SIG-M5 (cell line): ENCODE measurements at places on chromosomes 11 and 22.
A peak's percentile ranks its signal among the peaks of the same experiment; 100 is the strongest.

DNA sequence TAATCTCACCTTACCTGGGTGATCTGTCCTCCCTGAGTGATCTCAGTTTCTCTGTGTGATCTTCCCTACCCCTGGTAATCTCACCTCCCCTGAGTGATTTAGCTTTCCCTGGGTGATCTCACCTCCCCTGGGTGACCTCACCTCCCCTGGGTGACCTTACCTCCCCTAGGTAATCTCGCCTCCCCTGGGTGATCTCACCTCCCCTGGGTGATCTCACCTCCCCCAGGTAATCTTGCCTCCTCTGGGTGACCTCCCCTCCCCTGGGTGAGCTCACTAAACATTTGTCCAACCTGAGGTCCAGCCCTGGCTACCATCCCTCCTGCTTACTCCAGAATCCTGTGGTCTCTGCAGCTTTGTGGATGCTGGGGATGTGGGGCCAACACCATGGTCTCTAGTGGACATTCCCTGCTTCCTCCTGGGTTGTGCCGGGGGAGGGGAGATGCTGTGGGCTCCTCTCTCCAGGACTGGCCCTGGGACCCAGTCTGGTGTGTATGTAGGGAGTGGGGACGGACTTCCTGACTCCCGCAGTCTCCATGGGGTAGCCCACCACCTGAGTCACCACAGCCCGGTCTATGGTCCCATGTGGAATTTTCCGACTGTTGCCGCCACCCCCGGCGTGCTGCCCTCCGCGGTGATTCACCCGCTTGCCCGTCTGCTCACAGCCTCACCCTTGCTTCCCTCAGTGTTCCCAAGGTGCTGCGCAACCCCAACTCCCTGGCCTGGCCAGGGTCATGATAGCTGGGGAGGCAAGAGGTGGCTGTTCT, 9.9 kb downstream of the LSP1 start:
- no peak for DNase-seq

DNA sequence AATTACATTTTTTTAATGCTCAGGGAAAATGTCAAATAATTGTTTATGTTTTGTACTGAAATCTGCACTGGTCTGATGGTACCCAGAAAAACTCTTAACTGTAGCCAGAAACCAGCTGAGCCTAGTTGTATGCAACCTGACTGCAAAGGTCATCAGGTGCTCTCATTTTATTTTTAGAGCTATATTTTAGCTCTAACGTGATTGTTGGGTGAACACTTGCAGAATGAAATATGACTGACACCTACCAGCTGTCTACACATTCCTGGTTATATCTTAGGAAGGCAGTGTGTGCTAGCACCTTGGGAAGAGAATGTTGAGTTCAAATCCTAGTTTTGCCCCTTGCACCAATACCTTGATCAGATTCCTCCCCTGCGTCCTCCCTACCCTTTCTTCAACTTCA, 23.6 kb downstream of the PTPRJ start:
- DNase-seq: no peak

DNA sequence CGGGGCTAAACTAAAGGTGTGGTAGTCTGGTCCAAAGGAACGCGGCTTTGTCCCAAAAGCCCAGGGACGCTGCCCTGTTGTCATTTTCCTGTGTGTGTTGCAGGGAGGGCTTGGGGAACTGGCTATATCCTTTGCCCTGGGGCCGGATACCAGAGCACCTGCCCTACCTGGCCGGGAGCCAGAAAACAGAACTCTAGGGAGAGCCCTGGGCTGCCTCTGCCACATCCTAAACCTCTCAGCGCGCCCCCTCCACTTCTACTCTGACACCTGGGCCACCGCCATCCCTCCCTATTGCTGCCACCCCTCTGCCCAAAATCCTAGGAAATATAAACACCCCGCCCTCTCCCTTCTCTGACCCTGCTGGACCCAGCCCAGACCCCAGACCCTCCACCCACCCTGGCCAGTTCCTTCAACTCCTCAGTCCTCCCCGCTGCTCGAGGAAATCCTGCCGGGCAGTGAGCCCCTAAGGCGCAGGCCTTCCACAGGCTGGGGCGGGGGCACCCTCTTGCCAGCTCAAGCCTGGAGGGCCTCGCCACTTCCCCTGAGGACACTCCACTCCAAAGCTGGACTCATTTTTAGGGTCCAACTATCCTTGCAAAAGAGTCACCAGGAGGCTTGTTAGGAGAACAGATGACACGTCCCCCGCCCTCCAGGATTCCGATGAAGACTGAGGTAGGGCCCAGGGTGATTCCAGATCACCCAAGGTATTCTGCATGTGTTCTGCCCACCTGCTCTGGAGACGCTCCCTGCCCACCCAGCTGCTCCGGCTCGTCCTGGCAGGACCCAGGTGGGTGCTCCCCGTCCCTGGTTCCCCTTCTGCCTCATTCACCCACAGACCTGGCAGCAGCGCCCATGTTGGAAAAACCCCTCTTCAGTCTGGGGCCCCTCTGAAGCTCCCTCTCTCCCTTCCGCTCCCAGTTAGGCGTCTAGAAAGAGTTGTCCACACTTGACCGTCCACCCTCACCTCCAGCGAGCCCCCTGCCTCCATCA, 12.2 kb downstream of the KCTD17 start:
- DNase-seq: no peak

- DNase-seq: no peak
Observed at GRCh38 chr22:29014773-29015172, 46.9 kb downstream of the C22orf31 start.

GRCh38 chr22:21641789-21642583, at the start of gene SDF2L1:
Gene SDF2L1 (plus strand): TSS chr22:21642302. CDS start chr22:21642337, 35 bp downstream.
- peak; percentile 71 for DNase-seq

- DNase-seq: no peak
Observed at GRCh38 chr22:24180316-24181087, 785 bp upstream of the SUSD2 start.

DNA sequence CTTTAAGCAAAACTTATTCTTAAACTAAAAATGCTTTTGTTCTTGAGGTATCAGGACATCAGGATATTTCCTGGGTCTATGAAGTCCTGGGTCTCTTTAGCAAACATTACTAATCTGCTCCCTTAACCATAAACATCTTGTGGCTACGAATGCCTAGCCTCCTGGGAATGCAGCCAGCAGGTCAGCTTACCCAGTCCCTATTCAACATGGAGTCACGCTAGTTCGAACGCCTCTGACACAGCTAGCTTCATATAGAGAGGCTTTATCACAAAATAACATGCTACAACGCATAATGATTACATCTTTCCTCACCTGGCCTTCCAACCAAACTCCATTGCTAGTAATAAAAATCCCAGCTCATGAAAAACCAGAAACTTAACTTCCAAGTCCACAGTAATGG, 17.5 kb upstream of the FIBIN start:
- no peak for DNase-seq

- DNase-seq: no peak
Observed at GRCh38 chr22:37186997-37187522, 987 bp downstream of the C1QTNF6 start.

- no peak for DNase-seq
Observed at GRCh38 chr11:77316733-77317342, 15.4 kb upstream of the GDPD4 start.

GRCh38 chr11:110112457-110112856, 19.3 kb downstream of the ZC3H12C start:
- DNase-seq: no peak

DNA sequence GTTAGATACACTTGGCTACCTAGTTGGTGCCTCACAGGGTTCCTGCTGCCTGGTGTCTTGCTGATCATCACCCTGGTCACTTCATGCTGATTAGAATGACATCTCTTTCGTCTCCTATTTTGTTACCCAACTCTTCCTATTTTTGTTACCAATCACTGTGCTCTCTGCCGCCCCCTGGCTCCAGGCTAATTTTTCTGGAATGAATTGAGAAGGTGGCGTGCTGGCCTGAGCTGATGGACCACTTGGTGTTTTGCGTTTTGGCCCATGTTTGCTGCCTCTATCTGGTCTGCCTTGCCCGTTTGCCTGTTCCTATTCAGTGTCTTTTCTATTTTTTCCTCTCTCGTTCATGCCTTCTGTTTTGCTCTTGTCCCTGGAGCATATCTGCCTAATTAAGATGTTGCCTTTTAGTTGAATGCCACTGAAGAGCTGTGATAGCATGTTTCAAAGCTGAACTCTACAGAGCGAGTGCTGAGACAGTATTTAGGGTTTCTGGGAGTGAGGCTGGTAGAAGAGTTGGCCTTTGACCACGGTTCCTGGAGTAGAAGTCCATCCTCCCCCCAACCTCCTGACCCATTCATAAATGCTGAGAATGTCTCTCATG, 5.9 kb upstream of the ATF4 start:
- no peak for DNase-seq

DNA sequence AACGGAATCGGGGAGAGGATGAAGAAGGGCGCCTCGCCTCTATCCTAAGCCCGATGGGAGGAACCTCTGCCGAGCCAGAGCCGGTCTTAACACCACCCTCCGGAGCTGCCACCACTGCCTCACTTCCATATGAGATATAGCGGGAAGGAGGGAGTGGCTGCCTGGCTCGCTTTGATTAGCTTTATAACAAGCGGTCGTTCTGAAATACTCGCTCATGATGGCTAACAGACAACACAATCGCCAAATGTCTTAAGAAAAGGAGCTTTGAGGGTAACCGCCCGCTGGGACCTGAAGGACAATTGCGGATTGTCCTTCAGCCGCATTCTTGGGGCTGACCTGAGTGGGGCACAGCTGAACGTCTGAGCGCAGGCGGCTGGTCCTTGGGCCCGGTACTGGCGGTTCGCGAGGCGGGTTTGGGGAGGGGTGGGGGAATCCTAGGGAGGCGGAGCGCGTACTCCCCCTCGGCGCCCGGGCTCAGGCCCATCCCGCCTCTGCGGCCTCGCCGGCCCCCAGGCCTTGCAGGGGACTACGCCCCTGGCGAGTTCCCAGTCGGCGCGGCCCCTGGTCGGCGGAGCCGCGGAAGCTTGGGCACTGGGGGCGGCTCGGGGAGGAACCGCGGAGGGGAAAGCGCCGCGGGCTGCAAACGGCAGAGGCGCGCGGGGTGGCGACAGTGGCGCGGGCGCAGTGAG, at the start of gene PLAAT5:
Gene PLAAT5, minus strand, starts transcription at position 617 of the 689 bp plus-strand sequence. Its CDS starts 133 bp downstream, at position 484.
- no peak for DNase-seq

DNA sequence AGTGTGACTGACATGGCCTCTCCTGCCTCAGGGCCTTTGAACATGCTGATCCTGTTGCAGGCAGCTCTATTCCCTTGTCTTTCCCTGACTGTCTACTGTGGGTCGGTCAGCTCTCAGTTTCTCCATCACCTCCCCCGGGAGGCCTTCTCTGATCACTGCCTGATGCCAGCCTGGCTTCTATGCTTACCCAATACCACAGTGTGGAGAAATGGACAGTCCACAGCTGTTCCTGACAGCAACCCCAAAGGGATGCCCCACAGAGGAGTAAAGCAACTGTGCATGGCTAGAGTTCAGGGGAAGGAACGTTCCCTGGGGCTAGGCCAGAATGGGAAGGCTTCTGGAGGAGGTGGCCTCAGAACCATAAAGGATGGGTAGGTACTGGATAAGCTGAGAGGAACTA, 354.3 kb downstream of the MIAT start:
- DNase-seq: no peak

DNA sequence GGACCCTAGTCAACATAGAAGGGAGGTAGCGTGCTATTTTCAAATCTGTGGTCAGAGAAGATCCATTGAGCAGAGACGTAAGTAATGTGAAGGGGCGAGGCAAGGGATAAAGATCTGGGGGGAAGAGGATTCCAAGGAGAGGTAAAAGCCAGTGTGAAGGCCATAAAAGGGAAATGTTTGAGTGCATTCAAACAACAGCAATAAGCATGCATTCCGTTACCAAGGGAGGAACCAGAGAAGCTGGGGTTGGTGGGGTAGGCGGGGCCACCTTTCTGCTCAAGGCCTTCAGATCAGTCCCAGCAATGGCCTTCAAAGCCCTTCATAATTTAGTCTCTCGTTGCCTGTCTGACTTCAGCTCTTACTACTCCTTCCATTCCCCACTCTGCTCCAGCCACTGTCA, 18.4 kb upstream of the SMPD1 start:
- no peak for DNase-seq

DNA sequence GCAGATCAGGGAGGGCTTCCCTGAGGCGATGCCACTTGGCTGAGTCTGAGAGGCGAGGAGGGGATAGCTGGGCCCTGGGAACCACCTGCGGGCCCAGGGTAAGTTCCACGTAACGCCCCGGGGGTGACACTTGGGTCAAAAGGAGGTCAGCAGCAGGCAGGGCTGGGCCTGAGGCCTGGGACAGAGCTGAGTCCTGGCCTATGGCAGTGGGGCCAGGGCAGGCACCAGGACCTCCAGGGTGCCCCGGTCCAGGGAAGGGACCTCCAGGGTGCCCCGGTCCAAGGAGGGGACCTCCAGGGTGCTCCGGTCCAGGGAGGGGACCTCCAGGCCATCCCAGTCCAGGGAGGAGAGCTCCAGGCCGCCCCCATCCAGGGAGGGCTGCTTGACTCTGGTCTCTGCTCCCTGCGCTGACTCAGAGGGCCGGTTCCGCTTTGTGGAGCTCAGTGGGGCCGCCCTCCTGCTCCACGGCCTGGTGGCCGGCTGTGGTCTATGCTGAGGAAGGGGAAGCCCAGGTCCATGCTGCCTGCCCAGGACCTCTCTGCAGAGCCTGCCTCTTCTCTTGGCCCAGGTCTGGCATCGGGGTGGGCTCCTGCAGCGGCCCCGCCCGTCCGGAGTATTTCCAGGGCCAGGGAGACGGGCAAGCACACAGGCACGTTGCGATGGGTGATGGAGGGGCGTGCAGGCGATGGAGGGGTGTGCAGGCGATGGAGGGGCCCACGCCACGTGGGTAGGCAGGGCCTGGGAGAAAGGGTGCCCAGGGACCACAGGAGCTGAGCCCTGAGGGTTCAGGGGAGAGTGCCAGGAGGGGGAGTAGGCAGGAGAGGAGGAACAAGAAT, 19.5 kb upstream of the WNT7B start:
- no peak for DNase-seq

DNA sequence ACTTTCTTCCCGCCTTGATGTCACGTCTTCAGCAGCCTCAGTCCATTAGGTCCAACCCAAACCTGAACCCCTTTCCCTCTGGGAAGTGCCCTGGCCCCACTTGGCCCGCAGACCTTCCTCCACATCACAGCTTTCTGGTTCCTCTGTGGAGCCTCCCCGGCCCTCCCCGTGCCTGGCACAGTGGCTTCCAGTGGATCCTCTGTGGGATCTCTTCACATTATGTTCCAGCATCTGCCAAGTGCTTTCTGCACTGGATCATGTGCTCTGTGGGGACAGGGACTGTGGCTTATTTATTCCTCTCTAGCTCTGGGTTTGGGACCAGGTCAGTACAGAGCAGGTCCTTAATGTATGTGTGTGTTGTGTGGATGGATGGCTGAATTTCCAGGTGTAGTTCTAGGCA, 30.9 kb downstream of the POLR3H start:
- DNase-seq: no peak
